NCI-H187 treated with DMSO at 0.1 percent for 48 hours (cell line): ENCODE measurements at places on chromosomes 12 and 14.

DNA sequence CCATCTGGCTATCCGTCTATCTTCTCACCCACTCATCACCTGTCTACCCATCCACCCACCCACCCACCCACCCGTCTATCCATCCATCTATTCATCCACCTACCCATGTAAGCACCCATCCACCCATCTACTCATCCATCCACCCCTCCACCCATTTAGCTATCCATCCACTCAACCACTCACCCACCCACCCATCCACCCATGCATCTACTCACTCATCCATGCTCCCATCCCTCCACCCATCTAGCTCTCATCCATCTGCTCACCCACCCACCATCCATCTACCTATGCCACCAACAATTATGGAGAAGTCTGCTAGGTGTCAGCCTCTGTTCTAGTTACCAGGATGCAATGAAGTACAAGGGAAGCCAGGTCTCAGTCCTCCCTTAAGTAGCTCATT is 11.1 kb downstream of the TNFAIP2 start:
- DNase-seq, result no peak

DNA sequence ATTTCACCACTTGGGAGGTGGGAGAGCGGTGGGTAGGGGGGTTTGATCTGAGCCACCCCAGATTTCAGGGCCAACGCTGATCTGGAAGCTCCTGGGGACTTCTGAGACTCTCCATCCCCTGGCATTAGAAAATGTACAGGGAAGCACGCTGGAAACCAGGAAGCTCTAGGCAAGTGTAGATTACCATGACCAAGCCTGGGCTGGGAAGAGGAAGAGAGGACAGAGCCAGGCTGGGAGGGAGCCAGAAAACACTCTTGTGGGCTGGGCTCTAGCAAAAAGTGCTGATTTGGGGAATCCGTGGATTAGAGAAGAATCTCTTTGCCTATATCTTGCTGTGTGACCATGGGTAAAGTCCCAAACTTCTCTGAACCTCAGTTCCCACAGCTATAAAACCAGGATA is 236.7 kb downstream of the BCL11B start:
- DNase-seq, result no peak

GRCh38 chr12:2221030-2221621 is 168.3 kb downstream of the CACNA1C start:
- DNase-seq, result no peak

GRCh38 chr14:57326253-57326652 is 57.5 kb downstream of the AP5M1 start:
- DNase-seq, result no peak

DNA sequence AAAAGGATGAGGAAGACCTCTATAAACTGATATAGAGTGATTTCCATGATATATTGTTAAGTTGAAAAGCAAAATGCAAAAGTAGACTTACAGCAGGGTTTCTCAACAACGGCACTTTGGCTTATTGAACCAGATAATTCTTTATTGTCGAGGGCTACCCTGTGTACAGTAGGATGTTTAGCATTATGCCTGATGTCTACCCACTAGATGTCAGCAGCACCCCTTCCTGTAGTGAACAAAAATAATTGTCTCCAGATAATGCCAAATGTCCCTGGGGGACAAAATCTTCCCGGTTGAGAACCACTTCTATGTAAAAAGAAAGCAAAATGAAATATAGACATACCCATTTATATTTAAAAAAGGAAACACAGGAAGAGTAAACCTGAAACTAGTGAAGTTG is 32.4 kb downstream of the ABCD2 start:
- no peak for DNase-seq

- DNase-seq, result no peak
Measured at GRCh38 chr14:49598189-49598484, 603 bp upstream of the LRR1 start.

DNA sequence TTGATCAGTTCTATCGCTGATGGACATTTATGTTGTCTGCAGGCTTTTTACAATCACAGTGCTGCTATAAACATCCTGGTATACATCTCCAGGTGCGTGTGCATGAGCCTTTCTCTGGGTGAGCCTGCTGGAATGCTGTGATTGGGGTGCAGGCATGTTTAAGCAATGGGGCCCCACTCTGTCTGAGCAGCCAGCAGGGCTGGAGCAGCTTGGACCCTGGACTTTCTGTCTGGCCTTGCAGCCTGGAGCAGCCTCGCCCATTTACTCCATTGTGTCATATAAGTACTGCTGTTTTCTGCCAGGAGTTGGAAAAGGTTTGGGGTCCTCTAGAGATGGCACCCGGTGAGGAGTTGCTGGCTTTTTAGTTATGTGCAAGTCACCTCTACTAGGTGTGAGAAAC is 199.0 kb downstream of the KIF26A start:
- DNase-seq, result no peak

GRCh38 chr12:121748571-121749265 is 36.2 kb downstream of the TMEM120B start:
- DNase-seq, result no peak

GRCh38 chr14:92619671-92620456 is 106.3 kb downstream of the RIN3 start:
- no peak for DNase-seq

GRCh38 chr12:107523775-107524535 is 161.6 kb upstream of the PWP1 start:
- DNase-seq, result no peak

- no peak for DNase-seq
Measured at GRCh38 chr14:77659831-77660230, 43.4 kb upstream of the SPTLC2 start.
